Activated CD8-positive, alpha-beta T cell treated with anti-CD3 and anti-CD28 coated beads for 36 hours (primary cell): ENCODE measurements at places on chromosomes 3 and 15.

GRCh38 chr3:31937225-31937624 lies 43.8 kb downstream of the OSBPL10 start:
- DNase-seq, result no peak

DNA sequence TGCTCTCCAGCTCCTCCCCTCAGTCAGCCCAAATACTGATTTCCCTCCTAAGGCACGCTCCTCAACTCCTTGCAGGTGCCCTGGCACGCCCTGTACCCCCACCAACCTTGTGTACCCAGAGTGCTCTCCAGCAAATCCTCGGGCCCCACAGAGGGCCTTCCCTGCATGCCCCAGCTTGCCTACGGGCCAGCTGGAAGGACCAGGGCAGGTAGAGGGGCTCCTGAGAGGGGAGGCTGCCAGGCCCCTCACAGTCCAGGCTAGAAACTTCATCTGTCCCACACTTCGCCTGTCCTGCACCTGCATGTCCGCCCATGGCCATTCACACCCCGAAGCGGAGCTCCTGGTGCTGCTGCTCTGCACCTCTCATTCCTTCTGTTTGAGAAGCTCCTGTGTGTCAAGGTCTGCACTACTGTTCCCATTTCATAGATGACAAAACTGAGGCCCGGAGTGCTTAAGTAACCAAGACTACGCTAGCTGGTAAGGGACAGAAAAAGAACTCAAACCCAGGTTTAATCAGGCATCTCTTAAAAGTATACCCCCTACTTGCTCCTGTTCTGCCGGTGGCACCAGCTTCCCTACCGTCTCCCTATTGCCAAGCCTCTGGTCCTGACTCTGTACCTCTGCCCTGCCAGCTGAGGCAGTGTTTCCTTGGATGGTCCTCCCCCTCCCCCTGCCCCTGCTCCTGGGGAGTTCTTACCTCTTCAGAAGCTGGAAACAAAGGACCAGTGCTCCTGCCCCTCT lies 35.6 kb downstream of the ZXDC start:
- no peak for DNase-seq

- DNase-seq, result no peak
Observed at GRCh38 chr15:49919034-49919433, 200.0 kb downstream of the ATP8B4 start.

DNA sequence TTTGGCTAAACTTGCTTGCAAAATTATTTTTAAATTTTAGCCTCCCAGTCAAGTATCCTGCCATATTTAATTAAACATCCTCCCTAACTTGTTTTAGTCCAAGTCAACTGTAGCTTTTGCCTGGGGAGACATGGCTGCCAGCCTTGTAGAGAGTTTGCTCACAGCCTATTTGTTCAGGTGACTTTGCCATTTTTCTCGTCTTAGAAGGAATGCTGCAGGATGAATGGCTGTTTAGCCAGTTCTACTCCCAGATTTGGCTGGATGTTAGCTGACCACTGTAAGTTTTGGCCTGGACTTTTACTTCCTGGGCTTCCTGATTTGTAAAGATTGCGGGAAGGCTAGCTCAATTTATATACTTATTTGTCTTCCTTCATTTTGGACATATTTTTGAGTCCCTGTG lies 236.4 kb upstream of the SGO1 start:
- no peak for DNase-seq

GRCh38 chr3:38227989-38228388 lies 37.6 kb upstream of the SLC22A13 start:
- no peak for DNase-seq

GRCh38 chr15:73647259-73648013 lies 14.2 kb upstream of the NPTN start:
- DNase-seq, result no peak

DNA sequence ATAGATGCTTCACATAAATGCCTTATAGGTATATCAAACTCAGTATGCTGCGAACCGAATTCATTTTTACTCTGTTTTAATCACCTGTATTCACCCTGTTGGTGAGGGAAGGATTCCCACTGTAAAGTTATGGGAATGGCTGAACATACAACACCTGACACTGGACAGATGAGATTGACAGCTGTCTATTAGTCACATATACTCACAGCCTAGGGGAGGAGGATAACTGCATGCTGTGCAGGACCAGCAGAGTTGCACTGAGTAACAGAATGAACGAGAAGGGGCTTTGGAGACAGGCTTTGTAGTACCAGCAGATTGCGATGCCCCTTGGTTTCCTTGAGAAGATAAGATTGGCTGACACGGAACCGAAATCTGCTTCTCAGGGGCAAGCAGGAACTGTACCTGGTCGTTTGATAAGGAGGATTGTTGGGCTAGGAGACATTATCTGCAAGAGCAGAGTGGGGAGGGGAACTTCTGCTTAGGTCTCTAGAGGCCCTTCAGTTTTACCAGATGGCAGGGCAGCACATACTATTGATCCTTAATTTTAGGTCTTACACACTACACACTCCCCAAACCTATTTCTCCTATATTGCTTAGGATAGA lies 43.5 kb upstream of the SLC22A13 start:
- no peak for DNase-seq

DNA sequence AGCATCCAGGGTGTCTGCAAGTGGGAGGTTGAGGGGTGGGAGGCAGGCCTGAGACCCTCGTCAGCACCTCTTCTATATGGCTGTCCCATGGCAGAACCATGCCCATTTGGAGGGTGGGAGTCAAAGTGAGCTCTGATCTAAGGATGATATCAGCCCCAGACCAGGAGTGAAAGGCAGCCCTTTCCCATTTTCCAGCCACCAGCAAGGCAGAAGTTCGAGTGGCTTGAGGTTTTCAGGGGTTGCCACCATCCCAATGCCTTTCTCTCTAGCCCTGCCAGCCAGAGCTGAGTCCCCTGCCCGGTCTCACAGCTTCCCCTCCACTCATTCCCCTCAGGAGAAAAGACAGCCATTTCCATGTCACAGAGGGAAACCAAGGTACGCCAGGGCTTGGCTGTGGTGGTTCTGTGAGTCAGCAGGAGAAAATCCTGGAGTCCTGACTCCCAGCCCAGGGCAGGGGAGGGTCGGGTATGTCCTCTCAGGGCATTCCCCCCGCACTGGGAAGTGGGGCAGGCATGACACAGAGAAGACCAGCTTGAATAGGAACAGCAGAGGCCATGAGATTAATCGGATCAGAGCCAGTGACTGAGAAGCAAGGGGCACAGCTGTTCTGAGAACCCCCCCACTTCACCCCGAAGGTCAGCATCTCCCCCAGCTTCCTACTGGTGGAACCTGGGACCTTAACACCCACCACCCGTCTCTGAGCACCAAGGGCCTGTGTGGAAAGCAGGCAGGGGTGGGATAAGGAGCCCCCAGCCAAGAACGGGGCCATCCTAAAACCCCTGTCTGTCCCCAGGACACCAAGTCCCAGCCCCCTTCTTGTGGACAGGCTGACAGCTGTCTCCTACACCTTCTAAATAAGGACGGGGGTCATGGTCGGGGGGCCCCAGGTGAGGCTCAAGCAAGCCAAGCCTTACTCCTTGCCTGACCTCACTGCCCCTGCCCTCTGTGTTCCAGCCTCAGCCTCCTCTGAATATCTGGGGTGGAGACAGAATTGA lies 965 bp upstream of the SLC38A3 start:
- DNase-seq, result no peak

- no peak for DNase-seq
Observed at GRCh38 chr15:66873856-66874255, 171.8 kb downstream of the SMAD6 start.

DNA sequence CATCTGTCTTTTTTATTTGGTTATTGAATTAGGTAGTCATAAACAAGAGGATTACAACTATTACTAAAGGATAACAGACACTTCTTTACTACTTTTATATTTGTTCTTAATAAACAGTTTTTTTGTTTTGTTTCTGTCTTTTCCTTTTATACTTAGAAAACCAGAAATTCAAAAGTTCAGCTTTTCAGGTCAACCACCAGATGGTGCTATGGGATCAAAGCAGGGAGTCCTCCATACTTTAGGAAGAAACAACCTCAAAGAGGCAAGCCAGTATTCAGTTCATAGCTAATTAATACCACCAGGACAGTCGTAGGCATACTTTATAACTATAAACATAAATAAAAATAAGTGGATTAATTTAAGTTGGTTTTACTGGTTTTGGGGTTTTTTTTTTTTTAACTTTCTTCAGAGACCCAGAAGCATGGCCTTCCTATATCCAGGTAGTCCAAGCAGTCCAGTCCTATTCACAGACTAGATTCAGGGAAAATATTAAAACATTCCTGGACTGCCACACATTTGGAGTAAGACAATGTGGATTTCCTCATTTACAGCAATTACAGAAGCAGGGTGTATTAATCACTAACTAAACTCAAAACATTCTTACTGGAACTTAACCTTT lies 16.0 kb upstream of the EID1 start:
- DNase-seq, result peak; percentile 22

DNA sequence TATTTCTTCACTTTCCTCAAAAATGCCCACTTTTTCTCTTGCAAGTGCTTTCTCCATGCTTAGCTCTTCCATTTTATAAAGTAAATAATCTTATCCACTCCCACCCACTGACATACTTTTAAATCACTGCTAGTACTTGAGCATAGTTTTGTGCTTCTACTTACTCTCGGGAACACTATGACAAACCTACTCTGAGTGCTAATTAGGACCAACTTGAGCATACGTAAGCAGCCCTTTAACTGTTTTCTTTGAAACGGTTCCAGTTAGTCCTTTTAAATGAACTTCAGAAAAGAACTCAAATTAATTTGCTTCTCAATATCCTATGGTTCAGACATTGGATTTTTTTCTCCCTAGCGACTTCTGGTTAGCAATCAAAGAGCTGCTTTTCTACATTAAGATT lies 280.0 kb upstream of the SOX2 start:
- no peak for DNase-seq

GRCh38 chr15:25739687-25740121 lies 123.4 kb downstream of the ATP10A start:
- DNase-seq, result peak; percentile 61
